ENCODE measurements at places on chromosomes 13 and 19.

DNA sequence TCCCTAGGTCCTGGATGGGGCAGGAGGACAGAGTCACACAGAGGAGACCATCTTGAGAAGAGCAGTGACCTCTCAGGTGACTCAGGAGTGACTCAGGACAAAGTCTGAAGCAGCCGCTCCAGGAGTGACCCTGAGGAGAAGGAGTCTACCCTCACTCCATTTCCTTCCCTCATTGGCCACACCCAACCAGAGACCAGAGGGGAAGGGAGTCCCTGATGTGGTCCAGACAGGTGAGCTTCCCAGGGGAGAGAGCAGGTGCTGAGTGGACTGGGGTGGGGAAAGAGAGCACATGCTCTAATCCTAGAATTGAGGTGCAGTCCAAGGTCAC is 75.5 kb upstream of the MEDAG start:
- DNase-seq: no peak

DNA sequence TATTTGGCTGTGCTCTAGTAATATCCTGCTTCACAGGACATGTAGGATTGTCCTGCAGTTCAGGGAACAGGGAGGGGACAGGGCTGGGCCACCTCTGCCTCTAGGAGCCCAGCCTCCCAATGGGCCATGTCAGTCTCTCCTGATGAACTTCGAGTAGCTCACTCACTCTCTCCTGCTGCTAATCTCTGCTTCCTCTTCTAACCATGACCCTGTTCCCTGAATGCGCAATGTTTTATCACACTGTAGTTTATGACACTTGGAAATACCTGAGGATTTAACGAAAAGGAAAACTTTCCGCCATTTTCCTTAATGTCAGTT is 9.2 kb downstream of the PARP4 start:
- DNase-seq: no peak

DNA sequence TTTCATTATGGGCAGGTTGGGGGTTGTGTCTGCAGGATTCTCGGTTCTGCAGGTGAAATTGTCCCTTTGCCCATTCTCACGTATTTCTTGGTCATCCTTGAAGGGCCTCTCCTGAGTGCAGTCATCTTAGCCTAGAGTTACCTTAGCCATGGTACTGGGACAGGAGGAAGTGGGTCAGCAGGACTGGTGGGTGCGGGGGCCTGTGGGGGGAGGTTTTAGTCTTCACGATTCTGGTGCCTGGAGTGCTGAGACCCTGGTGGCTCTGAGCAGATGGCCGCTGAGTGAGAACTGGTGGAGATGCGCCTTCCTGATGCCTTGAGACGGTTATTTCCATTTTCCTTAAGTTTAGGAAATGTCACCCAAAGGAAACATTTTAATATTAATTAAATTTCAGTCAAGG is 11.8 kb downstream of the COL4A2 start:
- no peak for DNase-seq

GRCh38 chr19:47002106-47002766 is 17.4 kb upstream of the NPAS1 start:
- no peak for DNase-seq

GRCh38 chr13:97627566-97627965 is 193.6 kb downstream of the RAP2A start:
- peak; percentile 93 for DNase-seq

- peak; percentile 21 for DNase-seq
Measured at GRCh38 chr19:38277969-38278680, 13.8 kb downstream of the SPINT2 start.

- DNase-seq: peak; percentile 75
Measured at GRCh38 chr19:1248786-1249297, 459 bp downstream of the MIDN start.

DNA sequence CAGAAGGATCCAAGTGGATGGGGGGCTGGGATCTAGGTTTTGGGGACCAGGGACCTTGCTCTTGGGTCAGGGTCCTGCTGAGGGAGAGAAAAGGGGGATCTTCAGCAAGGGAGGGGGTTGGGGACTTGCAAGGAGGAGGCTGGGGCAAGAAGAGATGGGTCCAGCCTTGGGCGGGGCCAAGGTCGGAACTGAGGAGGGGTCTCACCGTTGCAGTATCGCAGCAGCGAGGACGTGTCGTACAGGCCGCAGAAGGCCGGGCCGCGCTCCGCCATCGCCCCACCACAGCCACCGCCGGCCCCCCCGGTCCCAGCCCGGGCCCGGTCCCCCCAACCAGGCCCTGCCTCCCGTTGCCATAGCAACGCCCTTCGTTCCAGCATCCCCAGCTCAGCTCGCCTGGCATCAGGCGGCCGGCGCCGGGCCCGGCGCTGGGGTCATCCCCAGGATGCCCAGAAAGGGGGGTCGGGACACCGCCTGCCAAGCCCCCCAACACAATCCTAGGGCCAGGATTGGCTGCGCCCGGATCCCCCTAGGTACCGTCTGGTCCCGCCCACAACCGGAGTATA is 6.0 kb upstream of the EML2 start:
- no peak for DNase-seq

- DNase-seq: peak; percentile 1
Measured at GRCh38 chr13:85816413-85816812, 17.2 kb upstream of the SLITRK6 start.

DNA sequence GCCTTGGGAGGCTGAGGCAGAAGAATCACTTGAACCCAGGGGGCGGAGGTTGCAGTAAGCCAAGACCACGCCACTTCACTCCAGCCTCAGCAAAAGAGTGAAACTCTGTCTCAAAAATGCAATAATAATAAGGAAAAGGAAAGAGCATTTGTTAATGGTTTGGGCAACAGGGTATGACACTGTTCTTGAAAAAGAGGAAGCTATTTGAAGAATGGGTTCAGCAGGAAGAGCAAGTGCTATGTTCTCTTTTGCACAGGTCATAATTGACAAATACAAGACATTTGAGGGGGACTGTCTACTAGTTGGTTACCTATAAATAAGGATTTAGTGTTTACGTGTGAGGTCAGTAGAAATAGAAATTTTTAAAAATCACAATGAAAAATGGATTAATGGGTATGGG is 218.3 kb downstream of the DCT start:
- no peak for DNase-seq

- no peak for DNase-seq
Measured at GRCh38 chr13:99203601-99204579, 3.2 kb downstream of the UBAC2 start.

DNA sequence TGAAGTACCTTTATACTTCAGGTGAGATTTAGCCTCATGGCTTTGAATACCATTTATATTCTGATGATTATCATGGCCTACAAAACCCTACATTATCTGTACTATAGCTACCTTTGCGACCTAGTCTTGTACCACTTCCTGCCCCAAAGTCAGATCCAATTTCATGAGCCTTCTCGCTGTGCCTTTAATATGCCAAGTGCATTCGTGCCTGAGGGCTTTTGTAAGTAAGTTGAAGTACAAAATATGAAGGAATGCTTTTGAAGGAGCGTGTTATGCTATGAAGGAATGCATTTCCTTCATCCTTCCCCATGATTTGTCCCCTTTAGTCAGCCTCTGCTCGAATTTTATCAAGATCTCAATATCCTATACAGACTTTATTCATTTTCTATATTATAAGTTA is 9.2 kb upstream of the RASL11A start:
- DNase-seq: no peak

GRCh38 chr19:7772752-7773291 is 9.8 kb downstream of the CLEC4M start:
- peak; percentile 10 for DNase-seq

DNA sequence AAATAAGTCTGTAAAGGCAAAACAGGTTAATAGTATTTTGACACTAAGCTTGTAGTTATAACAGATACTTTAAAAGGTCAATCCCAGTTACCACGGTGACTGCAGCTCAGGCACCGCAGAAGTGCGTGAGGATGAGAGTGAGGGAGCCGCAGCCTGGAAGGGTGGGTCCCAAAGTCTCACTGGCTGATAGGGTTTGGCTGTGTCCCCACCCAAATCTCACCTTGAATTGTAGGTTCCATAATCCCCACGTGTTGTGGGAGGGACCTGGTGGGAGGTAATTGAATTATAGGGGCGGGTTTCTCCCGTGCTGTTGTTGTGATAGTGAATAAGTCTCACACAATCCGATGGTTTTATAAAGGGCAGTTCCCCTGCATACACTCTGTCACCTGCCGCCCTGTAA is 40.0 kb upstream of the GAS6 start:
- DNase-seq: no peak

DNA sequence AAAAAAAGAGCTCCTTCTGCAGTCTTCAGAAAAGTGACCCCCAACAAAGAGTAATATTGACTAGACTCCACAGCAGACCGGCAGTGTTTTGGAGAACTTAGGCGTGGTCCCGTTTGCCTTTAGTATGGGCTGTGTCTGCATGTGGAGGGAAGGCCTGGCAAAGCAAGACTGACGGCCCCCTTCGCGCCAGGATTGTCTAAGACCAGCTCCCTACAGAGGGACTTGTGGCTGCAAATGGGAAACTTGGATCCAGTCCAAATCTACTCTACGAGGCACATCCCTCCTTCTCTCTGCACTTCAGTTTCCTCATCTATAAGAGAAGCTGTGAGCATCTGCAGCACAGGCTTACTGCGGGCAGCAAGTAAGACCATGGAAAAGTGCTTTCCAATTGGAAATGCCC is 350.0 kb downstream of the ZNF536 start:
- no peak for DNase-seq

DNA sequence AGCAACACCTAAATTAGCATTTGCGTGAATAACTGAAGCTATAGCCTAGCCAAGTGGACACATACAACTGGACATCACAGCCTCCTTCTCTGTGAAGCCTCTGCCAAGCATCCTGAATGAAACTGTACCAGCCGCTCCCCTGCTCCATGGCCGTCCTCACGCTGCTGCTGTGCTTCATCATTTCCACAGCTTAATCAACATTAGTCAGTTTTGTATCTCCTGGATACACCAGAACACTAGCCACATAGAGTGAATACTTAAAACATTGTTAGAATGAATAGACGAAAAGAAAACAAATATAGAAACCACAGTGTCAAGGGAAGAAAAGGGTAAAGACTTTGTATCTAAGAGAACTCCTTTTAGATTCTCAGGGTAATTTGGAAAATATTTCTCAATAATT is 1526.9 kb downstream of the EFNB2 start:
- DNase-seq: no peak

- no peak for DNase-seq
Measured at GRCh38 chr13:31094331-31095015, 67.2 kb downstream of the HSPH1 start.

DNA sequence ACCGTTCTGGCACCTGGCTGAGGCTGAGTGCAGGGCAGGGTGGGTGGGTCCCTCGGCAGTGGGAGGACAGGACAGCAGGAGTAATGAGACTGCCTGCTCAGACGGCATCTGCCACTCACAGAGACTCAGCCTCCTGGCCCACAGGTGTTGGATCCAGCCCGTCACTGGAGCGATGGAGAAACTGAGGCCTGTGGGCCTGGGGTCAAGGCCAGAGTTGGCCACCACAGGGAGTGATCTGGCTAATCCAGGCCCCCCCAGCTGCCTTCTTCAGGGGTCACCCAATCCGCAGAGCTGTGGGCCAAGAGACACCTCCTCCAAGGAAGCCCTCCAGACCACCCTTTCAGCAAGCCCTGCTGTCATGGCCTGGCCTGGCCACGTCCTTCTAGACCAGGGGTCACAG is 103.7 kb upstream of the VSTM2B start:
- no peak for DNase-seq

- no peak for DNase-seq
Measured at GRCh38 chr19:10422846-10423245, 2.5 kb downstream of the PDE4A start.

- DNase-seq: no peak
Measured at GRCh38 chr13:72504131-72504841, 223.1 kb downstream of the MZT1 start.

GRCh38 chr19:39315933-39316332 is 4.7 kb downstream of the LRFN1 start:
- DNase-seq: no peak

DNA sequence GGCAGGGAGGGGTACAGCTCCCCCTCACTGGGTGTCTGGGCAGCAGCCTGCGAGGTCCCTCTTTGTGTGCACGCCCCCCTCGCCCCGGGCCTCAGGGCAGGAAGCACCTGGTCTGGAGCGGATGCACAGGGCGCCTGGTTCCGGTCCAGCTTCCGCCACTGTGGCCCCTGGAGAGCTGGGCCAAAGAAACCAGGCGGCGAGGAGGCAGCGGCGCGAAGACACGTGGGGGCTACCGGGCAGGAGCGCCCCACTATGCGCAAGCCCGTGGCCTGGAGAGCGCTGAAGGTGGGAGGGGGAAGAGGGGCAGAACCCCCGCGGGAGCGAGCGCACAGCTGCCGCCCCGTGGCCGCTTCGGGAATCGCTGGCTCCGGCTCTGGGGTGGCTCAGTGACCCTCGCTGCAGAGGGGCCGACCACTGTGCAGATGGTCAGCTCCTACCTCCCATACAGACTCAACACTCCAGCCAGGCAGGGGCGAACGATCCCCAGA is 1.7 kb upstream of the LYL1 start:
- DNase-seq: no peak

- no peak for DNase-seq
Measured at GRCh38 chr19:47353307-47353712, 4.2 kb downstream of the DHX34 start.

DNA sequence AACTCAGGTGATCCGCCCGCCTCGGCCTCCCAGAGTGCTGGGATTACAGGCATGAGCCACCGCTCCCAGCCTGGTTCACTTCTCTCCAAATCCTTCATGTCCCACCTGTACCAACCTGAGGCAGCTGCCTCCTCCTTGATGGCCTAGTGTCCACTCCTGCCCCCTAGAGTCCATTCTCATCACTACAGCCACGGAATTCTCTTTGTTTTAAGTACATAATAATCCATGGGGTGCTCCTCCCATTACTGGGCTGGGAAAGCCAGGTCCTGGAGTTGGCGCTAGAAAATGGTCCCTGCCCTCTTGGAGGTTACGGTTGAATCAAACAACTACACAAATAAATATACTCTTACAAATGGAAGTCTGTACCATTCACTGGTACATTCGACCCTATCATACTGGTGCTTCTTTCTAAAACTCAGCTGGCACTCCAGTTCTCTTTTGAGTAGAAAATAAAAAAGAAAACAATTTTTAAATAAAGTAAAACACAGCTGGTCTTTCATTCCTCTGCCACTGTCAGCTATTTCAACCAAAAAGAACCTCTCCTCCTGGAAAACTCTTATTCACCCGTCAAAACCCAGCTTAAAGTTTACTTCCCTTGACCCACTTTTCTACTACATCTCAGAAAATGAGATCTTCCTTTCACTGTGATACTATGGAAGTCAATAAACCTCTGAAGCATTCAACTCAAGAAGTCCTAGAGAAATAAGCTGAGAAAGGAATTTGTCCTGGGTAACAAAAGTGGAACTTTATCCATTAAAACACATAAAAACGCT is 22.4 kb upstream of the ARHGEF18 start:
- DNase-seq: peak; percentile 36

DNA sequence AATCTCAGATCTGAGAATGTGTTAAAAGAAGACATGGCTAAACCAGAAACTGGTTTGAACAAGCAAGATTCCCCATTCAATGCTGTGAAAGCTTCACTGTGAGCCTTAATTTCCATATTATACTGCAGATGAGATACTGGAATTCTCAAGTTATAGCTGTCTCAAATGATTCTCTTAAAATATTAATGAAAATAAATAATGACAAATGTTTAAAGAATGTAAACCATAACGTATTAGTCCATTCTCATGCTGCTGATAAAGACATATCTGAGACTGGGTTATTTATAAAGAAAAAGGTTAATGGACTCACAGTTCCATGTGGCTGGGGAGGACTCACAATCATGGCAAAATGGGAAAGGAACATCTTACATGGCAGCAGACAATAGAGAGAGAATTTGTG is 667.8 kb downstream of the SLITRK1 start:
- no peak for DNase-seq
